ENCODE measurements at places on chromosomes 13 and 19.

DNA sequence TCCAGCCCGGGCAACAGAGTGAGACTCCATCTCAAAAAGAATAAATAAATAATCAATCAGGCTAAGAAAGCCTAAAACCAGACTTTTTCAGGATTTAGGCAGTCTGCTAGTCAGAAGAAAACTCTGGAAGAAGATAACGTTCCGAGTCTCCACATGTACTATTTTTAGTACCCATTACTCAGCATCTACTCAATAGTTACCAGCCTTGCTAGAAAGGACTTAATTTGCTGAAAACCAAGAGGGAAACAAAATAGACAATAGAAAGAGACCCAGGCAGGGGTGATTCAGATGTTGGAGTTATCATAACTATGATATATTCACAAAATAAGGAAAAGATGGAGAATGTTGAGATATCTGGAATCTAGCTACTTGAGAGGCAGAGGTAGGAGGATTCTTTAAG, 3.6 kb upstream of the LIN7B start:
- no peak for DNase-seq

GRCh38 chr19:30690935-30691818, 319.0 kb downstream of the ZNF536 start:
- DNase-seq, result no peak

- DNase-seq, result no peak
These were observed 1.3 kb upstream of the IRF2BP1 start for GRCh38 chr19:45887200-45887710.

GRCh38 chr13:29396446-29396845, 199.0 kb downstream of the SLC7A1 start:
- DNase-seq, result no peak

DNA sequence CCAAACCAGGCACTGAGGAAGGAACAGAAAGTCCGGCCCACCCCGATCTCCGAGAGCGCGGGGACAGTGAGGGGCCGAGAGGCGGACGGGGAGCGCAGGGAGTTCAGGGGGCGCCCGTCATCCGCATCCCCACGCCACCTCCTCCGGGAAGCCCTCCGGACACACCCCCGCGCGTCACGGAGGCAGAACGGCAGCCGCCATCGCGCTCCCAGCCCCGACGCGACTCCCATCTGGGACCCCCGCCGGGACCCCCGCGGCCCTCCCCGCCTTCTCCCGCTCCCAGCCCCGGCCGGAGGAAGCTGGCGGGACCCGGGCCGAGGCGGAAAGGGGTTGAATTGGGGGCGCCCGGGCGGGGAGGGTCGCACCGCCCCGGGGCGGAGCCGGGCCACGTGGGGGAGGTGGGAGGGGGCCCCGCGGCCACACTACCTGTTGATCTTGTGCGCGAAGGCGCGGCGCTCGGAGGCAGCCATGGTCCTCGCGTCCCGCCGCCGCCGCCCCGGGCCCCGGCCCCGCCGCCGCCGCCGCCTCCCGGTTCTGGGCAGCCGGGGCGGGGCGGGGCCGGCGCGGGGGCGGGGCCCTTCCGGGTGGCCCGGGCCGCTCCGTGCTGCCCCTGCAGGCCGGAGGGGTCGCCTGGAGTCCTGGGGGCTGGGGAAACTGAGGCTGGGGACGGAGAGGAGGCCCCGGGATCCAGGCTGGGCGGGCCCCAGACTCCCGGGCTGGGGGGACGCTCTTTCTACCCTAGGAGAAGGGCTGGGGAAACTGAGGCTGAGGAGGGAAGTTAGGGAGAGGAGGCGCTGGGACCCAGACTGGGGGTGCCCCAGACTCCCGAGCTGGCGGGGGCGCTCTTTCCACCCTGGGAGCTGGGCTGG, at the start of gene DOCK6:
TSS of gene DOCK6 (minus strand) at position 554 of the 869 bp plus-strand sequence. CDS start at position 470, 84 bp downstream.
- peak; percentile 21 for DNase-seq

DNA sequence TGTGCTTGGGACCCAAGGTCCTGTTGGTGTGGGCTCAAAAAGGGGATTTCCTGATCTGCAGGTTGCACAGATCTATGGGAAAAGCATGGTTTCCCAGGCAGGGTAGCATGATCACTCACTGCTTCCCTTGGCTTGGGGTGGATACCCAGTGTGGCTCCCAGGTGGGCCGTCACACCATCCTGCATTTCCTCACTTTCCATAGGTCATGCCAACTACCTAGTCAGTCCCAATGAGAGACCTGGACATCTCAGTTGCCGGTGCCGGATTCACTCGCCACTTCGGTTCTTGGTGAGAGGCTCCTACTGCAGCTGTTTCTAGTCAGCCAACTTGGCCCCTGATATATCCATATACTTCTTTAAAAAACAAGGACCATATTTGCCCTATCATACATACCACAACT, 503.0 kb downstream of the PCDH17 start:
- no peak for DNase-seq

GRCh38 chr19:13163609-13164342, 13.6 kb downstream of the IER2 start:
- peak; percentile 28 for DNase-seq

DNA sequence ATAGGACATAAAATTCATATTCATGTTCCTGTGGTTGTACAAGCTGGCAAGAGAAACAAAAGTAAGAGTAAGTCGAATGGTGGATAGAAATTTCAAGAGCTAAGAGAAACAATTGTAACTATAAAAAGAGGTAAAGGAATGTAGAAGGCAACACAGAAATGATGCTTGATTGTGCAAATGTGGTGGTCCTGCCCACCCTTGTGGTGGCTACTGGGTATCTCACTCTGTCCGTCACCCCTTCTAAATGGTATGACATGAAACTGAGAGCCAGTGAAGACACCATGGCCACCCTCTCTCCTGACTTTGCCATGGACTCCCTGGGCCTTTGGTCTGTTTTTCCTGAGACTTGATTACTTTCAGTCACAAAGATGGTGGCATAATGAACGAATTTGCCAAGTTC, 925.9 kb upstream of the SLITRK6 start:
- no peak for DNase-seq

DNA sequence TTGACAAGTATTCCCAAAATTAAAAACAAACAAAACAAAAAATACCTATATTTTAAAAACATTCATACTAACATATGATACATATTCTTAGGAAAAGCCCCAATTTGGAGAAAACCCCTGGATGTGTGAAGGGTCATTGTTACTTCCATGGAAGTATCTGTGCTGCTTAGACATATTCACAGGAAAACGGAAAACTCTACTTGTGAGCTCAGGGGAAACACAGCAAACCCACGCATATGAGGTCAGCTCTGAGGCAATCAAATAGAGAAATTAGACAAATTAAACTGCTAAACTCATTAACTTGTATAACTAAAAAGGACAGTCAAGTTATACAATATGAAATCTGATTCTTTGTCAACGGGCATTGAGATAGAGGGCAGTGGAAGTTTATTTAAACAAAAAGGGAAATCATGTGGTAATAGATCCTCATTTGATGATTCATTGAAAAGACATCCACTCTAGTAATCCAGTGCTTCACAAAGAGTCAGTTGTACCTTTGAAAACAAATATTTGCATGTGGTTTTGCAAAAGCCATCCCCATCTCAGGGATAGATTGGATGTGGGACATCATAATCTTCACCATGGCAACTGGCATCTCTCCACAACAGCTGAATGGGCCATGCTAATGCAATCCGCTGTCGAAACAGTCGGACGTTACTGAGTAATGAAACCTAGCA, 423.4 kb downstream of the ITGBL1 start:
- no peak for DNase-seq

Data from suppressor macrophage (primary cell).